ENCODE measurements at places on chromosomes 16 and 17.

GRCh38 chr16:70391881-70392481, 45.3 kb downstream of the DDX19A start:
- no peak for DNase-seq

- no peak for DNase-seq
Observed at GRCh38 chr16:30406795-30407101, 658 bp upstream of the ZNF771 start.

DNA sequence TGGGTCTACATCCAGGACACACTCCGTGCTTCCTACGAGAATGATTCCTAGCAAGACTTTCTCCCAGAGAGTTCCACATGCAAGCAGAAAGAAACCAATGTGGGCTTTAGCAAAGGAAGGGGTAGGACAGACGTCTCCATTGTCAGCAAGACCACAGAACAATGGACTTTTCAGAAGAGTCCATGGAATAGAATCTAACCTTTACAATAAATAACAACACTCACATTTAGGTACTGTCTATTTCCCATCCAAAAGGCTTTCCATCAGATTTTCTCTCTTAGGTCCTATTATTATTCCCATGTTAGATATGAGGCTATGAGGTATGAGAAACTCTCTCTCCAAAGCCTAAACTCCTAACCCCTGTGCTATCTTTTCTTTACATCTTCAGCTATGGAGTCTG, 360.9 kb downstream of the GRIN2A start:
- no peak for DNase-seq

GRCh38 chr17:60823515-60823914, 145.9 kb downstream of the BCAS3 start:
- DNase-seq, result no peak

GRCh38 chr16:67429053-67429798, 1.7 kb upstream of the HSD11B2 start:
- no peak for DNase-seq

- DNase-seq, result no peak
Observed at GRCh38 chr16:27366687-27367460, 35.1 kb upstream of the IL21R start.

DNA sequence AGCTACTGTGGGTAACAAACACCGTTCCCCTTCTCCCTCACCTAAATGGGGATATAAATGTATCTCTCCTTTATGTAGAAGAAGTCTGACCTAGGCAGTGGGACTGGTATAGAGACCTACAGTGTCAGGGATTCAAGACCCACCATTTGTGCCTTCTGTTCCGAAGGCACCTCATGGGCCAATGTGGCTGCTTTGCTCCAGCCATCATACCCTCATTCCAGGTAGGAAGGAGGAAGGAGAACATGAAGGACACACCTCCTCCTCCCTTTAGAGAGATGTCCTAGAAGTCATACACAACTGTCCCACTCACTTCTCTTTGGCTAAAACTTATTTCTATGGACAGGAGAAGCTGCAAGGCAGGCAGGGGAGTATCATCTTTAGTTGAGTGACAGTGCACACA, 8.3 kb upstream of the CRISPLD2 start:
- no peak for DNase-seq

DNA sequence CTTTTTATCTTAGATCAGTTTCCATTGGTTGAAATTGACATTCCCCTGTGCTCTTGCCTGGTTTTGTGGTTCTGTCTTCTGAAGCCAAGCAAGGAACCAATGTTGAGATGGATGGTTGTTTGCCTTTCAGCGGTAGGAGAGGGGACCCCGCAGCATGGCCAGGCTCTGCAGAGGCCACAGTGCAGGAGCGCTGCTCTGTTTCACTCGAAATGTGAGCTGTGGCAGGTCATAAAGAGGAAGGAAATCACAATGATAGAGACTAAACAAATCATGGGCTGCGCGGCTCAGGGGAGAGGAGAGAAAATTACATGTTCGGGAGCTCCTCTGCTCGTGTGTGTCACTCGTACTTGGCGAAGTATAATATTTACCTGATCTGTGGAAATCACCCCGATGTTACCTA, 148.2 kb downstream of the SNX29 start:
- no peak for DNase-seq

DNA sequence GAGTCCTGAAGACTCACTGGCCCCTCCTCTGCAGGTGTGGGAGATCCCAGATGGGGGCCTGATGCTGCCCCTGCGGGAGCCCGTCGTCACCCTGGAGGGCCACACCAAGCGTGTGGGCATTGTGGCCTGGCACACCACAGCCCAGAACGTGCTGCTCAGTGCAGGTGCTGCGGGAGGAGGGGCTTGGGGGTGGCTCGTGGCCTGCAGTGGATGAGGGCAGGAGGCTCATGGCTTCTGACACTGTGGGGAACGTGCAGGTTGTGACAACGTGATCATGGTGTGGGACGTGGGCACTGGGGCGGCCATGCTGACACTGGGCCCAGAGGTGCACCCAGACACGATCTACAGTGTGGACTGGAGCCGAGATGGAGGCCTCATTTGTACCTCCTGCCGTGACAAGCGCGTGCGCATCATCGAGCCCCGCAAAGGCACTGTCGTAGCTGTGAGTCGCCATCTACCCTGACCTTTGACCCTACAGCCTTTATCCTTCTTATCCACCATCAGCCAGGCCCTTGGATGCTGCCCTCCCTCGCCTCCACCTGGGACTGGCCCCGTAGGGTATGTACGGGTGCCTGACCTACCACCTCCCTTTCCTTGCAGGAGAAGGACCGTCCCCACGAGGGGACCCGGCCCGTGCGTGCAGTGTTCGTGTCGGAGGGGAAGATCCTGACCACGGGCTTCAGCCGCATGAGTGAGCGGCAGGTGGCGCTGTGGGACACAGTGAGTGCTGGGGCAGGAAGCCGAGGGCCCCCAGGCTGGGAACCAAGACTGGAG, 3.6 kb downstream of the CORO1A start:
- DNase-seq, result peak; percentile 83

GRCh38 chr17:7651665-7652387, 1.1 kb downstream of the ATP1B2 start:
- DNase-seq, result peak; percentile 78

DNA sequence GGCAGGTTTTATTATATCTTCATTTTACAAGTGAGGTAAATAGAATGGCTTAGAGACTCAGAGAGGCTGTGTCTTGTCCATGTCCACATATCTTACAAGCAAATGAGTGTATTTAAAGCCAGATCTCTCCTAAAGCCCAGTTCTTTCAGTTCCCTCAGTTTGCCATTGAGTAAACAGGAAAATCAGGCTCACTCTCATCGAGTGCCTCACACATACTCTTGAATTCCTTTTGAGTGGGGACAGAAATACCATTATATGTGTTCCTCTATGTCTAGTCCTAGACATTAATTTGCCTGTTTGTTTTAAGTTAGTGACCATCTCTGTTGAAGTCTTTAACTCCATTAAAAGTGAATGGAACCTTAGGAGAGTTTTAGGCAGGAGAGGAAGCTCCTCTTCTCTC, 40.1 kb downstream of the BPTF start:
- DNase-seq, result no peak

DNA sequence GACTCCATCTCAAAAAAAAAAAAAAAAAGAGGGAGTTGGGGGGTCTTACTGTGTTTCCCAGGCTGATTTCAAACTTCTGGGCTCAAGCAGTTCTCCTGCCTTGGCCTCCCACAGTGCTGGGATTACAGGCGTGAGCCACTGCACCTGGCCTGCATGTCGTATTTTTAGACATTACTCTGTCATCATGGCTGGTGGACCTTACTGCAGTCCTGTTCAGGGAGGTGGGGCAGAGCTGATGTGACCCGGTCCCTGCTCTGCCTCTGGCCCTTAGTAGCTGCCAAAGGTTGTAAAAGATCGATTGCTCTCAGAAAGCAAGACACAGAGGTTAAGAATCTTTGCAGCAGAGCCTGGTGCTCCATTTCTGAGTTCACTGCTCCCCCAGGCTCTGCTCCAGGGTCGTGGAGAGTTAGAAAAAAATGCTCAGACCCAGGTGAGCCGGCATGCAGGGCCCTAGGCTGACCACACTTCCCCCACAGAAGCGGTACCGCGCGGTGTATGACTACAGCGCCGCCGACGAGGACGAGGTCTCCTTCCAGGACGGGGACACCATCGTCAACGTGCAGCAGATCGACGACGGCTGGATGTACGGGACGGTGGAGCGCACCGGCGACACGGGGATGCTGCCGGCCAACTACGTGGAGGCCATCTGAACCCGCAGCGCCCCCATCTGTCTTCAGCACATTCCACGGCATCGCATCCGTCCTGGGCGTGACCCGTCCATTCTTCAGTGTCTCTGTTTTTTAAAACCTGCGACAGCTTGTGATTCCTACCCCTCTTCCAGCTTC, 7.1 kb upstream of the LASP1NB start:
- peak; percentile 73 for DNase-seq

DNA sequence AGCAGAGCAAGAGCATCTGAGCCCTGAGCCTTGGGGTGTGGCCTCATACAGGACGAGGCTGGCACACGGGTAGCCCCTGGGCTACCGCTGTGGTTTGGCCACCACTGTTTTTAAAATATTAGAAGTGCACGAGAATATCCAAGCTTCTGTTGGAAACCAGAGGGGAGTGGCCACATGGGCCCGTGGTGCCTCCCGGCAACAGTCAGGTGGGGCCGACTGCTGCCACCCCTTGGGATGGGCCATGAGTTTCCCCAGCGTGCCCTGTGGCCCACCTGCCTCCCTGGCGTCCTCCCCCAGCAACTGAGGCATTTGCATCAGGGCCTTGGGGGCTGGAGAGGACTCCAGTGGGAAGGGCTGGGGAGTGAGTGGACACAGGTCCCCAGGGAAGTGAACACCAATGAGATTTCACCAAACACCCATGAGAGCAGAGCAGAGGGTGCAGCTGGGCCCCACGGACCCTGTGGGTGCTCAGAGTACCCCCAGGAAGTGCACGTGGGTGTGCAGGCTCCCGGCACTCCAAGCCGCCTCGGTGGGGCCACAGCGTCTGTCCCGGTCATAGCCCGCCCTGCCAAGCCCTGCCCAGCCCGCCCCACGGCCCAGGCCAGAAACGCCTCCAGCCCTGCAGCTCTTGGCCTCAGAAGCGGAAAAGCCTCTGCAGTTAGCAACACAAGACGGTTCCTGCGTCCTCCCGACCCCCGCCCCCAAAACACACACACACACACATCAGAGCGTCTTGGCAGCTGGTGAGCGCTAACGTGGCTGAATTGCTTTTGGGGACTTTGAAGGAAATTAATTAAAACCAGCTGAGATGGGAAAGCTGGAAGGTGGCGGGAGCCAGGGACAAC, 22.7 kb downstream of the ZNF469 start:
- DNase-seq, result no peak

DNA sequence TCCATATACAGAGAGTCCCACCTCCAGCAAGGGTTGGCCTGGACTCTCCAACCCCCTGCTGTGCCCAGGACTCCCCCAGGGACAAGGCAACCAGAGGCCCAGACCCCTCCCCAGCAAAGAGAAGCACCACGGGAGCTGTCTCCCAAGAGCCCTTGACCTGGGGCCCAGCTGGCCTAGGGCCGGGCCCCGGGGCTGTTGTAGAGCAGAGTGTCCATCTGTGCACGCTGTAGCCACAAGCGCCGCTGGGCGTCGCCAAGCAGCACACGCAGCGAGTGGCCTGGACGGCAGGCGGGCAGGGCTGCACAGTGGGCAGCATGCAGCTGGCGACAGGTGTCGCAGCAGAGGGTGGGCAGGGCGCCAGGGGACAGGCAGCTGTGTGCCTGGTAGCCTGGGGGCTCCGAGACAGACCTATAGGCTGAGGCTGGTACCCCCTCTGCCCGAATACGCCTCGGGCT, 4.3 kb downstream of the SPATA2L start:
- no peak for DNase-seq

- no peak for DNase-seq
Observed at GRCh38 chr16:86739808-86740207, 161.5 kb downstream of the FOXL1 start.
